Cortex of kidney (tissue), 1 donor: ENCODE measurements at places on chromosomes 2 and 18.

GRCh38 chr2:59000796-59001195 lies 759.7 kb upstream of the FANCL start:
- no peak for DNase-seq

GRCh38 chr18:2466978-2467377 lies 104.3 kb downstream of the METTL4 start:
- no peak for DNase-seq

- no peak for DNase-seq
These were observed 176.1 kb upstream of the SESTD1 start for GRCh38 chr2:179440642-179441251.

DNA sequence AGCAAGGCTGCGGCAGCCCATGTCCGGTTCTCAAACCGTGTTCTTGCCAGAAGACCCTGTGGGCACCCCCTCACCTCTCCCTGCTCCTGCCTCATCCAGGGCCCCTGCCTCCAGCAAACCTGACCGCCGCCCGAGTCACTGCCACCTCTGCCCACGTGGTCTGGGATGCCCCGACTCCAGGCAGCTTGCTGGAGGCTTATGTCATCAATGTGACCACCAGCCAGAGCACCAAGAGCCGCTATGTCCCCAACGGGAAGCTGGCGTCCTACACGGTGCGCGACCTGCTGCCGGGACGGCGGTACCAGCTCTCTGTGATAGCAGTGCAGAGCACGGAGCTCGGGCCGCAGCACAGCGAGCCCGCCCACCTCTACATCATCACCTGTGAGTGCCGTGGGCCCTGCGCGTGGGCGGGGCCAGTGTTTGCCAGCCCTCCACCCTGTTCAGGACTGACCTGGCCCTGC lies 32.2 kb downstream of the MTERF4 start:
- DNase-seq, result no peak

- no peak for DNase-seq
These were observed 116.7 kb downstream of the PTRHD1 start for GRCh38 chr2:24676493-24676892.

DNA sequence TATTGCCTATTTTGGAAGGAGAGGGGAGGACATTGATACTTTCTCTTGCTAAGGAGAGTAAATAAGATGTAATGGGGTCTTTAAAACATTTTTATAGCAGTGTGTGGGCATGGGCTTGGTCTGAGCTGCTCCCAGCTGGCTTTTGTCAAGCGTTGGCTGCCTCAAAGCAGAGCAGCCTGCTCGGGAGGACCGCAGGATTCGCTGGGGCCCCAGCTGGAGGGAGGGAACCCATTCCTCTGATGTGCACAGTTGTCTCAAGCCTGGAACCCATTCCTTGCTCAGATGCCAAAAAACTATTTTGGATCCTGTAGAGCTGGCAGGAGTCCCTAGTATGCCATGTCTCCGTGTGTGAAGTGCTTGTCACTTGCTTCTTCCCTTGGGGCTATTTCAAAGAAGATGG lies 59.4 kb upstream of the RMDN2 start:
- no peak for DNase-seq

DNA sequence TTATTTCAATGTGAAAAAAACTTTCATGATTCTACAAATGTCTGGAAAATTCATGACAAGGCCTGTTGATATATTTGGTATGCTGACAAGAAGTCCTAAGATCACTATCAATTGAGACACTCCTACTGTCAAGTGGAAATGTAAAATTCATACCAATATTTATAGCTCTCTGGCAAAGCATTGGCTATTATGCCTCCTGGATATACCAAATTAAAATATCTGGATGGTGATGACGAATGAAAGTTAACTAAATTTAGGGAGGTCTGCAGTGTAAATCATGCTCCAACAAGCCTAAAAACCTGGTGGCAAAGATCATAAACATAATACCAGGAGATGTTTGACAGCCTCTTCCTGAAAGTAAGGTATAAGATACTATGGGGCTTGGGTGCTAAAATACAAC lies 41.1 kb upstream of the TCF4 start:
- DNase-seq, result no peak

DNA sequence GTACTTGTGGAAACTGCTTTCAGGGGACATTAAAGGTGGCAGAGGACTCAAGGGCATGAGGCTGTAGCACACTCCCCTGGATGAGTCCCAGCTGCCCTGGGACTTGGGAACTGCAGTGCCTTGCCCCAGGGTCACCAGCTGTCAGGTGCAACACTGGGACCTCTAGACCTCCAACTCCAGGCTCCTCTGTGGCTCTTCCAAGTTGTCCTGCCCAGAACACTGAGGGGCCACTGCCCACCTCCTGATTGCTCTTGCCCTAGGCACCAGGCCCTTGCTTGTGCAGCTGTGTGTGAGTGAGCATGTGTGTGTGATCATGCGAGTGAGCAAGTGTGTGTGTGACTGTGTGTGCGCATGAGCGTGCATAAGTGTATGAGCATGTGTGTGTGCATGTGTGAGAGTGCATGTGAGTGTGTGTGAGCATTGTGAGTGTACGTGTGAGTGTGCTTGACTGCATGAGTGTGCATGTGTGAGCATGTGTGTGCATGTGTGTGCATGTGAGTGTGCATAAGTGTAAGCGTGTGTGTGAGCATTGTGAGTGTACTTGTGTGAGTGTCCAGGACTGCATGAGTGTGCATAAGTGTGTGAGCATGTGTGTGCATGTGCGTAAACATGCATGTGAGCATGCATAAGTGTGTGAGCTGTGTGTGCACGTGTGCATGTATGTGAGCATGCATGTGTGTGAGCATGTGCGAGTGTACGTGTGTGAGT lies 301.5 kb downstream of the NDUFA10 start:
- no peak for DNase-seq

- no peak for DNase-seq
These were observed 143.4 kb downstream of the TMEM17 start for GRCh38 chr2:62362561-62362960.

DNA sequence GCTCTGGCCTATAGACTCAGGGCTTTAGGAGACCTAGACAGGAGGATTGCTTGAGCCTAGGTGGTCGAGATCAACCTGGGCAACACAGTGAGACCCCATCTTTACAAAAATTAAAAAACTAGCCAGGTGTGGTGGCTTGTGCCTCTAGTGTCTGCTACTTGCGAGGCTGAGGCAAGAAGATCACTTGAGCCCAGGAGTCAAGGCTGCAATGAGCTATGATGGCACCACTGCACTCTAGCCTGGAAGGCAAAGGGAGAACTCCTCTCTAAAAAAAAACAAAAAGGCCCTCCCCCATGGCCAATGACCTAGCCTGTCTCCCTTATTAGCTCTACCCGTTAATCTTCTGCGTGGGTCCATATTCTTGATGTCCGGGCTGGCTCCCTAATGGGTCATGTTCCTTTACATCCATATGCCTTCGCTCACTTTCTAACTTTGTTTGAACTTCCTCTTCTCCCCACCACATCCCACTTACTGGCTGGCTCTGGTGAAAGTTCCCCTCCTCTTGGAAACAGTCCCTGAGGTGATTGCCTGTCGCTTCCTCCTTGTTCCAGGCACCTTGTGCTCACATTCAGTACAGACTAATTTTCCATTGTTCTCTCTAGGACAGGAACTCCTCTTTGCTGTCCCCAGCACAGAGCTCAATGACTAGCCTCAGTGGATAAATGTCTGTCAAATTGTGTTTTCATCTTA lies 103.0 kb downstream of the AFF3 start:
- DNase-seq, result no peak

DNA sequence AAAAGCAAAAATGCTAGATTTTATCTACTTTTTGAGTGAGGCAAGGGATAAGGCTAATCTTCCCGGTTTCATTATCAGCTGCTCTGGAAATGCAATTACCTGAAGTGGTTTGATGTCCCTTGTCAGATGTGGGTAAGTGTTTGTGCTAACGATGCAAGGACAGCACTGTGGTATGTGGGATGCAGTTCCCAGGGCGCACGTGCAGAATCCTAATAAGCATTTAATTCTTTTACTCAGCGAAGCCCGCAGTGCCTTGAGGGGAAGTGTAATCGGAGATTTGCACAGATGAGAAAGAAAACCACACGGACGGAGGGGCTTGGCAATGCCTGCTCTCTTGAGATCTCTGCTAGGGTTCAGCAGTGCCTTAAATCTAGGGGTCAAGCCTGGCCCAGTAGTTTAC lies 108.5 kb upstream of the LYPD6 start:
- no peak for DNase-seq

- DNase-seq, result no peak
These were observed 470.2 kb downstream of the TXNL1 start for GRCh38 chr18:56168049-56168781.

- DNase-seq, result no peak
These were observed 26.1 kb downstream of the COLEC12 start for GRCh38 chr18:474416-474815.

DNA sequence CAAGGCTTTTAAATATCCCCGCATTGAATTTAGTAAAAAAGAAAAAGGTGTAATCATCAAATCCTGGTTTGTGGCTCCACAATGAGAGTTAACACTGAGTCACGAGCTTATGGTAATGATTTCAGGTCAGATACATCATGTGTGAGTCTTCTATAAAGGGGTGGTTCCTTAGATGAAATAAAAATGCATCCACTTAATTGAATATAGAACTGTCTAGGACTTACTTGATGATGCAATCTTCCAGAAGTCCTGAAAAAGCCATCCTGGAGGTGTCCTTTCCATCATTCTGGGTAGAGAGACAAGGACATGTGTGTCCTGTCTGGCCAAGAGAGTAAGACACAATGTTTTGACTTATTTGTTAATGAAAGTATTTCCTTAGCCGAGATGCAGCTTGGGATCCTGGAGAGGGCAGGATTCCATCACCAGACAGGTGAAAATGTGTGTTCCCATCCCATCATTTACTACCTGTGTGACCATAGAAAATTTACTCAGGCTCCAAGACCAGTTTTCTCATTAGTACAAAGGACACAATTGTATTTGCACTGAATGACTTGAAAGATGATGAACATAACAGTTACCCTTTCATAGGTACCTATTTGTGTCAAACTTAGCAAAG lies 1539.8 kb upstream of the PIK3C3 start:
- no peak for DNase-seq

DNA sequence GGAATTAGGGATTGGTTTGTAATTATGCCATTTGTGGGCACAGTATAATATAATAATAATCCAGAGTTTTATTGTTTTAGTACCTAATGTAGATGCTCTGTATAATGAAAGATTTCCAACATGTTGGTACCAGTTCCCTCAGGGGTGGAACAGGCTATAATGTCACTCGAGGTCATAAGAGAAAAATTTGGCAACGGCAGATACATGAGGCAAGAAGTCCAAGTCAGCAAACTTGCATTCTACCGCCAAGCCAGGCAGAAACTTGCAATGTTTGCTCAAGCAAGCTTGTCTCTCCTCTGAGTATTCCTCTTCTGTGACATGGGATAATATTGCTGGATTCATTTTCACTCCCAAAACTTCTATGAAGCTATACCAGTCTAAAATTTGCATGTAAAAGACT lies 520.0 kb upstream of the SALL3 start:
- no peak for DNase-seq

DNA sequence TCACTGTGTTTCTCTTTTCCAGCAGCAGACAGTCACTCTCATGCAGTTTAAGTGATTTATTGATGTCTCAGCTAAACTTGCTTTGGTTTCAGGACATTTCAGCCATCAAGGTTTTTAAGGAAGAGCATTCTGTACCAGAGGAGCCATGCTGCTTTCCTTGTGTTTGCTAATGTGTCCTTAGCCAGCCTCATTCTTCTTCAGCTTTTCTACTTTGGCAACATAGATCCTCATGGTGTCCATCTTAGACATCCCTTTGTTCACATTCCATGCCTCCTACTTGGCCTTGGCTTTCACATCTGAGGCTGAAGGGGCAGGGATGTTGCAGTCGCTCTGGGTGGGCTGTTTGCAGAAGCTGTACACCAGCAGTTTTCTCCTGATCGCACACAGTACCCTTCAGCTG lies 68.2 kb downstream of the OTX1 start:
- DNase-seq, result no peak

DNA sequence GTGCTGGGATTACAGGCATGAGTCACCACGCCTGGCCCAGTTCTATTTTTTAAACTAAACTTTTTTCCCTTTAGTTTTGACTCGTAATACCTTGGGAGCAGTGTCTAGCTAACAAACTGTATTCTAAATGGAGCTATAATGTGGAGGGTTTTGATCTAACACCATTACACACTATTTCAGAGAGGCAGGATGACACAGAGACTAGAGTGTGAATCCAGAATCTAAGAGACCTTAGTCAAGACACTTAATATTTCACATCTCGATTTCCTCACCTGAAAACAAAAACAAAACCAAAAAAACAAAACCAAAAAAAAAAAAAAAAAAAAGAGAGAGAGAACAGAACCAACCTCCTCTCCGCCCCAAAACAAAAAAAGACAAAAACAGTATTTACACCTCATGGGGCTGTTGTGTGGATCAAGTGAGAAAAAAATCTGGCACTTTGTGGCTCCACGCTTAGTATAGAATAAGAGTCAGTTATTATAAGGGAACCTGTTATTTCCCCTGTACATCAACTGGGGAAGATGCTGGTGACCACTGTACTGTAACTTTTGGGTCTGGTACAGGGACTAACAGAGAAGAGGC lies 31.3 kb downstream of the DARS1 start:
- no peak for DNase-seq

DNA sequence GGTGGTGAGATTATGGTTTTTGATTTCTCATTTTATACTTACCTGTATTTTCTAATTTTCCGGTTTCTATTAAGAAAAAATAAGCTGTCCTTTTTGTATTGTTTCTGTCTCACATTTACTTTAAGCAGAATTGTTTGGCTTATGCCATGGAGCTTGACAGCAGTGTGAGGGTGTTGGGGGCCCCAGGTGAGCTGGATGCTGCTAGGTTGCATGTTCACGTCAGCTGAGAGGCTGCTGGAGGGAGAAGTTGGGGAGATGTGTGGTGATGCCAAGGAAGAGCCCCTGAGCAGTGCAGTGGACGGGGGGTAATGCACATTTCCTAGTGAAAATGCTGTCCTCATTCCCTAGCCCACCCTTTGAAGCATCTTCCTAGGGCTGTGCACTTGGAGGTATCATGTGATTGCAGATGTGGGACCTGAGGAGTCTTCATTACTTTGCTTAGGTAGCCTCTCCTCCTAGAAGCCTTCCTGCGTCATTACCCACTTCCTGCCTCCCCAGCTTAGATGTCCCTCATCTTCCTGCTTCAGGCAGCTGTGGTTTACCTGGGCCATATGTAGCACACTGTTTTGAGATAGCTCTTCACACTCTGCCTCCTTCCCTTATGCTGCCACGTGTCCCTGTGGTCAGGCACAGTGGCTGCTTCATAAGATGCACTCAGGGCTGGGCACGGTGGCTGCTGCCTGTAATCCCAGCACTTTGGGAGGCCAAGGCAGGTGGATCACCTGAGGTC lies 16.2 kb downstream of the ATG16L1 start:
- DNase-seq, result no peak

GRCh38 chr2:120750488-120751210 lies 15.0 kb downstream of the GLI2 start:
- DNase-seq, result no peak

GRCh38 chr2:42897358-42897757 lies 105.0 kb upstream of the HAAO start:
- DNase-seq, result no peak

DNA sequence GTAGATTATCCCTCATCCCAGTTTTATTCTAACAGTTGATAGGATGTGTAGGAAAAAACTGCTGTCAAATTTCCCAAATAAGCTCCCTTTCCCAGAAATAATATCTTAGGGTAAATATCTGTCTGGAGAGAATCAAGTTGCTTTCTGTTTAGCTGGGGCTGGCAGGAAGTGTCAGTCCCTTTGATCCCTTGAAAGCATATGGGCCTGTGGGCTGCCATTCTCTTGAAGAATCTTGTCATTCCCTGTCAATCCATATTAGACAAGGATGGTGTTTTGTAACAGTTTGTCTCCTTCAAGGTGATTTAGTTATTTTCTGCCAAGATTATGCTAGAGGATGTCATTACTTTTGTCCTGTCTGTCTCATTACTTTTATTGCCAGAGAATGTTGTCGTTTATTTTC lies 37.1 kb upstream of the UBE2E3 start:
- DNase-seq, result no peak

- no peak for DNase-seq
These were observed 130.2 kb downstream of the DNAH6 start for GRCh38 chr2:84646514-84646913.
